Keratinocyte (primary cell): ENCODE measurements at places on chromosomes 13 and 19.

GRCh38 chr13:30364133-30364532 is 56.8 kb upstream of the KATNAL1 start:
- DNase-seq: no peak

DNA sequence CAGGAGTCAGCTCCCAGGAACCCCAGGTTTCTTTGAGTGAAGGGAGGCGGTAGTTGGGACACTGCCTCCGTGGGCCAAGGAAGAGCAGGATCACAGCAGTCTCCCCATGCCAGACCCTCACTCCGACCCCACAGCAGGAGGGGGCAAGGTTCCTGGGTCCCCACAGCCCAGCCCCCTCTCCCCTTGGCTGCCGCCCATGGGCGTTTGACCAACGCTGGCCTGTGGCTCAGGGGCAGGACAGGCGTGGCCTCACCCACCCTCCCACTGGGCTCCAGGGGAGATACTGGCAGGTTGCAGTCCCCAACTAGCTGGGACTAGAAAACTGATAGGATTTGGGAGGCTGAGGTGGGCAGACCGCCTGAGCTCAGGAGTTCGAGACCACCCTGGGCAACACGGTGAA is 9.2 kb downstream of the COPE start:
- no peak for DNase-seq

DNA sequence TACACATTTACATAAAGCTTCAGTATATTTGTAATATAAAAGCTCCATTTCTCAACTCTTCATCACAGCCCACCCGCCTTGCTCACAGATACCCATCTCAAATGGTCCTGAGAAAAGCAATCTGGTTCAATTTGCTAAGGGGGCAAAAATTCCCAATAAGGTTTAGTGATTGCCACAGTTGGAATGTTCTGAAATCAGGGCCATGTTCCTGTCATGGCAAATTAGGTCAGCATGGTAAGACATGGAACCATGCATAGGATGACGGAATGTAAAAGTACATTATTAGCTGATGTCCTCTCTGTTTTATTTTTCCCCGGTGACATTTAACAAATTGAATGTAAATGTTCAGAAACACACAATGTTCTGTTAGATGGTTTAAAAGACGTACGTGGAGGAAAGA is 274.3 kb downstream of the MZT1 start:
- DNase-seq: no peak

GRCh38 chr13:113846636-113847318 is 17.1 kb downstream of the GAS6 start:
- no peak for DNase-seq

- no peak for DNase-seq
Measured at GRCh38 chr13:32976912-32977311, 39.3 kb upstream of the KL start.

GRCh38 chr13:23433171-23434153 is at the start of gene SACS:
Gene SACS, minus strand, starts transcription at chr13:23433702. Its CDS starts 22,463 bp downstream, at chr13:23411239.
- no peak for DNase-seq

DNA sequence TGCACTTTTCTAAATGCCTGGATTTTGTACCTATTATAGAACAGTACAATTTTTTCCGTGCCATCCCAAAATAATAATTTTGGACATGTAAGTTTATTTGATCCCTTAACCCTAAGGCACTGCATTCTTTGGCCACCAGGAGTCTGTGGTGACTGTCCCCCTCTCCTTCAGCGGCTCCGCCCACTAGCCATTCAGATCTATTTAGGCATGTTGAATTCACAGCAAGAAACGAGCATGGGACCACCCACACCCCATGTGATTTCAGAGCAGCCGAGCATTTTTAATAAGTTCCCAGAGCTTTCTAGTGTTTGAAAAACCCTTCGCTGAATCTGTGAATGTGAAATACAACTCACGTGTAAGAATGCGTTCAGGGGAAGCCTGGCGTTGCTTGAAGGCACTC is 567.5 kb downstream of the MYO16 start:
- DNase-seq: no peak

GRCh38 chr13:25151626-25152195 is 20.4 kb downstream of the AMER2 start:
- no peak for DNase-seq

GRCh38 chr13:91649456-91649855 is 251.0 kb downstream of the GPC5 start:
- no peak for DNase-seq

- DNase-seq: no peak
Measured at GRCh38 chr19:52297601-52298364, 814 bp downstream of the ZNF480 start.

GRCh38 chr19:924553-925086 is 1.2 kb upstream of the ARID3A start:
- DNase-seq: no peak

GRCh38 chr19:1069009-1069779 is 2.2 kb downstream of the ARHGAP45 start:
- no peak for DNase-seq

- no peak for DNase-seq
Measured at GRCh38 chr19:42657556-42657955, 62.8 kb upstream of the CEACAM8 start.

DNA sequence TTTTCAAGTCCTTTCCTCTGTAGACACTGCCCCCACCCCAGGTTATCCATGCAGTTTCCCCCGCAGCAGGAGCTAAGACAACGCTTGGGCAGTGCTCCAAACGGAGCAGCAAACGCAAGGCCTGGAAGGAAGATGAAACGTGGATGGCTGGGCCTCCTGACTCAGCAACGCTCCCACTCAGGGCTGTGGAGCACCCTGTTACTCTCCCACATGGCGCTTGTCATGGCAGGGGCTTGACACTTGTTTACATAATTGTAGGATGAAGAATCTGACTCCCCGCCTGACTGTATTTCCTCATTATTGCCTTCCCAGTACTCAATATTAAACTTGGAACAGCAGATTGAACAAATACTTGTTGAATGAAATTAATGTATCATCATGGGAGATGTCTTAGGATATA is 799 bp upstream of the C1QTNF9B start:
- no peak for DNase-seq

DNA sequence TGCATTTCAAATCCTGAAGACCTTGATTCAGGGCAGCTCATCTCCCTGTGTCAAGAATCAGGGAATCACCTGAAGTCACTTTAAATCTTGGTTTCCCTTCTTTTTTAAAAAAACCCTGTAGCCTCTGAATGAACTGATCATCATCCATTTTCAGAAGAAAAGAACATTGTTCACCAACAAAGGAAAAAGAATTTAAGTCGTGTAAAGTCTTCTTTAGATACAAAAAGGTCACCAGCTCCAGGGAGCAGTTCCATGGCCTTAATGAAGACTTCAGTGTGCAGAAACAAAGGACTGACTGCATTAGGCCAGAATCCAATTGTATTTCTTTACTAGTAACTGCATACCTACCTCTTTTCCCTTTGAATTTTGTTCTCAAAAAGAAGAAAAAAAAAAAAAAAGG is 245.0 kb downstream of the ABCC4 start:
- DNase-seq: no peak

GRCh38 chr13:25806264-25806974 is 245.4 kb downstream of the SHISA2 start:
- no peak for DNase-seq

DNA sequence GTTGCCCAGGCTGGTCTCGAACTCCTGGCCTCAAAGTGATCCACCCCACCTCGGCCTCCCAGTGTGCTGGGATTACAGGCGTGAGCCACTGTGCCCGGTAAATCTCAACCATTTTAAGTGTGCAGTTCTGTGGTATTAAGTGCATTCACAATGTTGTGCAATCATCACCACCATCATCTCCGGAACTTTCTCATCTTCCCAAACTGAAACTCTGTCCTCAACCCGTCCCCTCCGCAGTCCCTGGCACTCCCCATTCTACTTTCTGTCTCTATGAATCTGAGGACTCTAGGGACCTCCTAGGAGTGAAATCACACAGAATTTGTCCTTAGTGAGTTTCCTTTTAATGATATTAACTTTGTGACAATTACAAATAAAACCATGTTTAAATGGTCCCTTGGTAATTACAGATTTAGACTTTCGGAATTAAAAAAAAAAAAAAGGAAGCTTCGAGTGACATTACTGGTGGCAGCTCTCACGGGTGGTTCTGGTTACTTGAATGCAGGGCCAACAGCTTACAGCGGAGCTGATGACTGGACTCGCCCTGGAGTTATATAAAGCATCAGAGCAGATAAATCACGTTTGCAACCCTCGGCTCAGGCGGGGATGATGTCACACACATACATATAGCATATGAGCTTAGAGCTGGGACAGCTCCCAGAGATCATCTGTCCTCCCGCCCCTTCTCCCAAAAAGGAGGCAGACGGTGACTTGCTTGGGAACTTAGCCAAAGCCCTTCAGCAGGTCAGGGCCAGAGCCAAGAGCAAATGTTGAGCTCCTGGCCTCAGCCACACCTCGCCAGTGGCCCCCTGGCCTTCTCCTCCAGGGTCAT is 89.8 kb downstream of the ZNF557 start:
- DNase-seq: no peak

DNA sequence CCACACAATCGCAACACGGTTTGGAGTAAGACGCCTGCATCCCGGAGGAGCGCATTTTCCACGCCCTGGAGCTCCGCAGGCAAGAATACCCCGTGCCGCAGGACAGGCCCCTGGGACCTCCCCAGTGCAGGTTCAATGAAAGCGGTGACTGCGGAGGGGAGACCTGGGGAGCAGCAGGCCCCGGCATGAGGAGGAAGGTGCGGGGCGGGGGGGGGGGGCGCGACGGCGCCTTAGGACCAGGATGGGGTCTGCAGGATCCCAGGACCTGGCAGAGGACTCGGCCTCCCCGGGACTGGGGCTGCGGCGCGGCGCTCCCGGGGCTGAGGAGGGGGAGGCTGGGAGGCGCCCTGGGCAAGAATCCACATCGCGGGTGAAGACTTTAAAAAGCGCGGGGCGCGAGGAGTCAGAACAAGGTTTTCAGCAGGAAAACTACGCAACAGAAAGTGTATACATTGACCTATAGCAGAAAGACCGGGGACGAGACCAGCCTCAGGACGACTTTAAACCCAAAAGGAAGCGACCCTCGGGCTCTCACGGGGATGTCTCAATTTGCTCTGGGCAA is 432 bp downstream of the ZNF611 start:
- DNase-seq: no peak

DNA sequence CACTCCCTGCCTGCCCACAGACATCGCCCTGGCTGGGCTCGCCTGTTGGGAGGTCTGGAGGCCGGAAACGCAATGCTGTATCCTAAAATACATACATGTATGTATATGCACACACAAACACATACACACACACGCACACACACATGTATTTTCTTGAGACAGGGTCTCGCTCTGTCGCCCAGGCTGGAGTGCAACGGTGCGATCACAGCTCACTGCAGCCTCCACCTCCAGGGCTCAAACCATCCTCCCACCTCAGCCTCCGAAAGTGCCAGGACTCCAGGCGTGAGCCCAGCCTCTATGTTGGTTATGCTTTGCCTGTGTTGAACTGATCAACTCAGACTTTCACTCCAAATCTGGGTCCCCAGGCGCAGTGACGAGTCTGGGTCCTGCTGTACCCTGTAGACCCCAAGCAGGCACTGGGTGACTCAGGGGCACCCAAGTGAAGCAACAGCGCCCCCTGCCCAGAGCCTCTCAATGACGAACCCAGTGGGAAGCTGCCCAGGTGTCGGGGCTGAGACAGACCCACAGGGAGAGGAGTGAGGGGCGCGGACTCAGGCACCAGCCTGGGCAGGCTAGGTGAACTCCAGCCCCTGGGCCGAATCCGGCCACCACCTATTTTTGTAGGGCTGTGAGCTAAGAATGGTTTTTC is 27.4 kb upstream of the CACTIN start:
- no peak for DNase-seq

DNA sequence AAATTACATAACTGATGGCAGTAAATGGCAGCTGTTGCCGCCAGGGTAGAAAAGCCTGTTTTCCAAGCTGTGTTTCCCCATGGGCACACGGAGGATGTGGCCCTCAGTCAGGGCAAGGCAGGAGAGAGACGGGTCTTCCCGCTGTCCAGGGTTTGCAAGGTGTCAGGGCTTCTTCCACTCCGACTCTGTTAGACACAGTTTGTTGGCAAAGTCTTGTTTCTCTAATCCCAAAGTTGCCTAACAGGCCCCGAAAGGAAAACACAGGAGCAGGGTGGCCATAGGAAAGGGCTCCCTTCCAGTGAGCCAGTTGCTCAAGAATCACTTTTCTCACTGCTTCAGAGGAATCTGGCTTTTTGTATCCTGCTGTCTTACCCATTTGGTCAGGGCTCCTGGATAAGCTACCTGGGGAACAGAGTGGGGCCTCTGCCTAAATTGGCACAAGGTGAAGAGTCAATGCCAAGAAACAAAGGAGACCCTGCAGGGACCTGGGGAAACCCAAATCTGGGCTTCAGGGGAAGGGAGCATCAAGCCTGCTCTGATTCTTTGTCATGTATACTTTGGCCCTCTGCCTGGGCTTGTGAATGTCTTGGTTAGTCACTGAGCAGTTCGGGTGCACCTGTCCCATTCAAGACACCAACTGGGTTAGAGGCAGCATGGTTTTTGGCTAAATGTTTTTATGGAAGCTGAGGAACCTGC is 29.0 kb upstream of the CXCL17 start:
- no peak for DNase-seq

- no peak for DNase-seq
Measured at GRCh38 chr13:88617176-88617575, 946.0 kb downstream of the SLITRK5 start.

DNA sequence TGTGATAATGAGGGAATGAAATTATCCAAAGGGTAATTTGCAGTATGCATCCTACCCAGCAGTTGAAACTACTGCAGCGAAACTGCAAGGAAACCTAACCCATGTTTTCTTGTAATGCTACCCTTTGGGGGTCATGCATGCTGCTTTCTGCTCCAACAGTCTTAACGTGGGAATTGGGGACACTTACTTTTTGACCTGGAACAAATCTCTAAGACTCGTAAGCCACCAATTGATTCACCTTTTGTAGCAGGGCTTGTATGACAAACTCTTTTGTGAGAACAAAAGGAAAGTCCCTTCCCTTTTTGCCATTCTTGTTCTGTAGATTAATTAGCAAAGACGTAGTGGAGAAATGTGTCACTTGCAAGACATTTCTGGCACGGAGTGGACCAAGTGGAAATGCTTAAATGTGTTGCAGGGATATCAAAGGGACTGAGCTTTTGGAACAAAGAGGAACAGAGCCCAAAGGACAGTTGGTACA is 27.4 kb downstream of the LRCH1 start:
- DNase-seq: no peak

DNA sequence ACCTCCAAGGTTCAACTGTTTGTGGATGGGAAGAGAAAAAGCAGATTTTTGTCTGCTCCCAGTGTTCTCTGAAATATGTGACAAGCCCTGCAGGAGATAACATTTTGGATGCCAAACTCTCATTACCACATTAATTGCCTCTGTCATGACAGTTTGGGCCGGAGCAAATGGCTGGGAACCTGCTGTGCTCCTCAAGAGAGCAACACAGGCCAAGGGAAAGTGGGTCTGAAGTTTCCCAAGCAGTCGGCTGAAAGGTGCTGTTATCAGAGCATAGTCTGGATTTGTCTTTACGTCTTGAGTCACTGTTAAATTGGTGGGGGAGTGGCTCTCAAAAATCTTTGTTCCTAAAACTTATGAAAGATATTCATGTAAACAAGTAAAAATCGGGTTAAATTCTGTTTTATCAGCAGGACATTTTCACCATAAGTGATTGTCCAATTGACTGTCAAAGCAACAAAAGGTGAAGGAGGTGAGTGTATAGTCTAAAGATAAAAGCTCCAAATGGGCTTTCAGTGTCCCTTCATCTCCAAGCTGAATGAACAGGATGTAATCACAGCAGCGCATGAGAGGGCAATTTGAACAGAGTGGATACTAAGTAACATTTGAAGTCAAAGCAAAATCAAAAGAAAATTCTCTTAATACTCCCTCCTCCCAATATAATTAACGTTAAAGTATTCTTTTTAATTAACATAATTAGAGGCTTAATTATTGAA is 844.8 kb downstream of the PCDH17 start:
- no peak for DNase-seq

GRCh38 chr13:100156788-100157187 is 67.9 kb downstream of the PCCA start:
- peak; percentile 52 for DNase-seq
